ENCODE measurements at places on chromosomes 4 and X.
A peak's percentile ranks its signal among the peaks of the same experiment; 100 is the strongest.

DNA sequence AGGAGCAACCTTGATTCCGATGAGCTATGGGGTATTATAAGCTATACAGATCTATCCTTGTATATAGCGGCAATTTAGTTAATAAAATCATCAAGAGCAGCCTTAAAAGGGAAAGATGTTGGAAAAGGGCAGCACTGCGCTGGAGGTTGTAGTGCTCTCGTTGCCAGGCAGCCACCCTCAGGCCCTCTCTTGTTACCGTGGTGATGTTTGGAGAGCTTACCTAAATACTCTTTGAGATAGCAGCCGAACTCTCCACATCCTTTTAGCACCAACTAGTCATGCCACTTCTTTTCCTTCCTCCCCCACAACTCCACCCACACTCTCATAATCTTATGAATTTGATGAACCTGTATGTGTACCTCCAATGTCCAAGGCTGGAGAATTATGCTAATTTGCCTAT lies 3.8 kb upstream of the RADX start:
- DNase-seq, result no peak

GRCh38 chr4:141570290-141570689 lies 66.1 kb upstream of the IL15 start:
- DNase-seq, result no peak

DNA sequence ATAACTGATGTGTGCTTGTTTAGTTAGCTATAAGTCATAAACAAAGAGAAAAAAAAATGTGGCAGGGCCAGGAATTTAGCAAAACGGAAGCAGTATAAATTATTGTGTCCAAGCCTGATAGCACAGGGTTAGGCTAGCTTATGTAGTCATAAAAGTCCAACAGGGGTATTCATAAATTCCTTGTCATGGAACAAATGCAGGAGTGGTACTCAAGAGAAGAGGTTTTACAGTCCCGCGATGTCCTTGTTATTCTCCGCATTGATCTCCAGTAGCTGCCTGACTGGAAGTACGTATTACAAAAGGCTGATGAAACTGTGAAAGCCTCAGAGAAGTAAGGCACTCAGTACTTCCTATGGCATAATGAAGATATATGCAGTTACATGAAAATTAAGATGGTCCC lies 336.9 kb upstream of the TRAM1L1 start:
- no peak for DNase-seq

GRCh38 chrX:128769495-128769894 lies 717.3 kb upstream of the ACTRT1 start:
- no peak for DNase-seq

- DNase-seq, result no peak
These were observed 13.4 kb upstream of the COL25A1 start for GRCh38 chr4:109315818-109316217.

DNA sequence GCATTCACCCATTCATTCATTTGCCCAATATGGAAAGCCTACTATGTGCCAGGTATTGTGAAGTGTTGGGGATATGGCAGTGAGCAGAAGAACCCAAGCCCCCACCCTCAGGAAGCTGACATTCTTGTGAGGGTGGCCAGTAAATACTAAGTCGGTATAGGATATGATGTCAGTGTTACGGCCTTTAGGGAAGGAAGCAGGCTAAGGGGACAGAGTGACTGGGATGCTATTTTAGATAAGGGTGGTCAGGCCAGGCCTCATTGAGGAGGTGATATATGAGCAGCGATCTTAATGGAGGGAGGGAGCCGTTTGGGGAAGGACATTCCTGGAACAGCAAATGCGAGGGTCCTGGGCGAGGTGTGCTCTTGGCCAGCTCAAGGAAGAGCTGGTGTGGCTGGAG lies 2.0 kb downstream of the ATP6AP1 start:
- no peak for DNase-seq

- DNase-seq, result no peak
These were observed 41.9 kb upstream of the FRAS1 start for GRCh38 chr4:78014889-78015886.

DNA sequence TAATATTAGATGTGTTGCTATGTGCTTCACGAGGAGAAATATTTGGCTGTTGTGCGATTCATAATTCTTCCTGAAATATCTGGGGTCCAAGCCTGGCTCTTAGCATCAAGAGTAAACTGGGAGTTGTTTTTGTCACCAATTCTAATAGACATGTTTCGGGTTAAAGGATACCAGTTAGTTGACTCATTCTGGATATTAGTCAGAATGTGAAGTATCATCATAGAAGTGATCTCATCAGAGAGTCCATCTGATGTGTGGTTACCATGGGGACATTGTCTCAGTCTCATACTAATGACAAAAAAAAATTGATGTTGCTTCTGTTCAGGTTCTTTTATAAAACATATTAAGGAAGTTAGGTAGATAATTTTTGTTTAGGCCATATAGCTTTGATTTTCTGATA lies 57.2 kb upstream of the MTMR1 start:
- DNase-seq, result no peak

- DNase-seq, result no peak
These were observed 30.7 kb downstream of the MOSPD2 start for GRCh38 chrX:14903891-14904290.

DNA sequence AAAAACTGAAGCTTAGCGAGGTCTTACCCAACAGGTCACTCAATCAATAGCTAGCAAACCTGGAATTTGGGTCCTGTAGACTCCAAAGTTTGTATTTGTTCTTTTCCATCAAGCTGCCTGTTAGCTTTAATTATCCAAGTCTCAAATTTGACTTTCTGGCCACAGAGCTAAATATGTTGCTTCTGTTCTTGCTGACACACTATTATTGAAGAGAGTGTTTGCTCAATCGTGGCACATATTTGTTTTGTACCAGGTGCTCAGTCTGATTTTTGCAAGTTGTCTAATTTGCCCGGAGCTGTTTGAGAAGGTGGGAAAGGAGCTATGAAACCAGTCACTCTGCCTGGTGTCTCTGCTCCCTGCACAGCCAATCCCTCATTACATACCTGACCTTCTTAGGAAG lies 41.7 kb upstream of the FRMD7 start:
- no peak for DNase-seq

- no peak for DNase-seq
These were observed 78.7 kb downstream of the SUPT20HL2 start for GRCh38 chrX:24235084-24235710.

GRCh38 chr4:89177807-89178206 lies 66.5 kb downstream of the TIGD2 start:
- no peak for DNase-seq

DNA sequence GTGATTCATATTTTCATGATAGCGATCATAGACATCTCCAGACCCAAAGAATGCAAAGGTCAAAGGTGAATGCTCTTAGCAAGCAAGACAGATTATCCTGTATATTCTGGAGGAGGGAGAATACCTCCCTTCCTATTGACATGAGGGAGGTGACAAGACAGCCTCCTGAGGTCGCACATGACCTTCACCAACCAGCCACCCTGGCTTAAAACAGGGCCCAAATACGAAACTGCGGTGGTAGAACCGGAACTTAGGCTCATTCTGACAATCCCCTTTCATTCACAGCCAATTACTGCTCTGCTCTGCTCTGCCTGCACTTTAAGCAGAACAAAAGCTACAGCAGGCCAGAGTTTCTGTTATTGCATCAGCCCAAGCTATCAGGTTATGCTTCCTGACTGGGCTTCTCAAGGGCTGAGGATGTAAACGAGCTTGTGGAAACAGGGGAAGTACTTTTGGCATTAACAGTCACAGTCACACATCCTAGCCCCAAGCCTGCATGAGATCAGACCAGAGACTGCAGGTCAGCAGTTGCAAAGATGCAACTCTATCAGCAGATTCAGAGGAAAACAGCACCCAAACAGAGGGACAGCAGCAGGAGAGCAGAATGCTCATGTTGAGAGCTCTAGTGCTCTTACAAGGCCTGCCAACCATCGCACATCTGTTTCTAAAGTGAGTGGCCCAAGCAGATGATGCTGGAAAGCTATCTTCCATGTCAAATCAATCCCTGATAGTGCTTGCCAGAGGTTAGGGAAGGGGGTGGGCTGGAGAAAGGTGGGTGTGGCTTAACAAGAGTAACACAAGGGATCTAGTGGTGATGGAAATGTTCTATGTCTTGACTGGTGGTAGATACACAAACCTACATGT lies 51.3 kb upstream of the MAP3K15 start:
- DNase-seq, result no peak

GRCh38 chr4:116665716-116666115 lies 419.7 kb downstream of the TRAM1L1 start:
- no peak for DNase-seq

- DNase-seq, result no peak
These were observed 479.5 kb downstream of the EPHA5 start for GRCh38 chr4:65190780-65191179.

GRCh38 chr4:154911097-154911496 lies 130.0 kb downstream of the RBM46 start:
- DNase-seq, result no peak

- no peak for DNase-seq
These were observed 214.1 kb upstream of the ATP6AP2 start for GRCh38 chrX:40366661-40367060.

DNA sequence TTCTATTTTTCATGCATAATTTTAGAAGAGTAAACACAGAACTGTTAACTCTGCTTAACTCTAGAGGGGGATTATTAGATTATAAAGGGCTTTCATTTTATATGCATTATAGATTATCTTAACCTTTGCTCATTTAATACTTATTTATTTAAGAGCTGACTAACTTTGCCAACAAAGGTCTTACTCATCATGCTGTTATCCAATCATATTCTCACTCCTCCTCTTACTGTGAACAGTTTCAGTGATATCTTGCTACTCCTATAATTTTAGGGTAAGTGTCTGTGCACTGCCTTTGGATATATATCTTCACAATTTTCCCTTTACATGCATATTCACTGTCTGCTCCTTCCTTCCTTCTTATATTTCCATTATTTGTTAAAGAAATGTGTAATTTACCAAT lies 1814.9 kb downstream of the STIM2 start:
- DNase-seq, result no peak

- DNase-seq, result no peak
These were observed 1.1 kb upstream of the CCNQ start for GRCh38 chrX:153600032-153600373.

- peak; percentile 80 for DNase-seq
These were observed 340.8 kb downstream of the ADGRL3 start for GRCh38 chr4:61540944-61541343.

DNA sequence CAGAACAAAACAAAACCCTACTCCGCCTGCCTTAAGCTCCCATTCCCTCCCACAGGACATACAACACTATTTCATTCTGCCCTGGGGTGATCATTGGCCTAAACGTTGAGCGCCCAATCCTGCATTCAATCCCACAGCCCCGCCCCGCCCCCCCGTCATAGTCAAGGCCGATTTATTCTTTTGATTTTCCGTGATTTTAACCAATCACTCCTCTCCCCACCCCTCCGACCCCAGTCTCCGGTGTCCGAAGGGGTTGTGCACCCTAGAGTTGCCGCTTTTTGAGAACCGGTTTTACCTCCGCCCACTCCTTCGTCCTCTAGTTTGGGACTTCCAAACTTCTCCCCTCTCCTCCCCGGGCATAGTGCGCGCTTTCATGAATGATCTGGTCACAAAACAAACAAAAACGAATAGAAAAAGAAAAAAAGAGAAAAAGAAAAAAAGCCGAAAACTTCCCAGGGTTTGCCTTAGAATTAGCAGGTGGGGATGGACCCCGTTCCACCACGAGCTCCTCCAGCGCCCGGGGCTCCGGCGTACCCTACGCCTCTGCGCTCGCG lies 446 bp upstream of the UBE2A start:
- DNase-seq, result no peak

DNA sequence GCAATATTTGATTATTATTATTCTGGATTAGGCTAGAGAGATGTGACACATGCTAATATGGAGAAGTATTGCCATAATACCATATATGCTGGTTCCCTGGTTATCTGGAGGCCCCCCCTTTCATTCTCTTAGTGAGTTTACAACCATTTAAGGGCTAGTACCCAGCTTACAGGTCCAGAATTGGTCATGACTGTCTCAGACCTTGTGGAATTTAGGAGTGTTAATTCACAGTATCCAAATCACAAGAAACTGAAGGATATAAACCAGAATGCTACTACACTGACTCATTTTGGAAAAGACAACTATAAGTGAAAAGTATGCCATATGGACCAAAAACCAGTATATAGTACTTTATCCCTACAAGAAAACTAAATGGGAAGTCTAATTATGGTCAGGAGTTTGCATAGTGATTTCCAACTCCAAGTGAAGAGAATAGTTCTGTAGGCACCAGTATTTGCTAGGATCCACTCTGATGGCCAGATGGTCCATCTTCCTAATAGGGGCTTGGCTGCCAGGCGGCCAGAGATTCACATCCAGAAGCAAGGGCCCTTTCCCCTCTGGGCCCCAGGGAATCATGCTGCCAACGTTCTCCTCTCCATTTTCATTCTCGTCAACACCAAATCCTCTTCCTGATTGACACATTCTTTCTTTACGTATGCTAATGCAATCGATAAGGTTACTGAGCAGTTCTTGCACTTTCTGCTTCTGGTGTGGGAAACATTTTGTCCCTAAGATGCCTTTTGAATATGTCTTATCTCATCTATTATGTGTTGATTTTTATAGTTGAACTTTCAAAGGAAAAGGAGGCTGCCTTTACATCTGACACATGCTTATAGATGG lies 123.6 kb downstream of the SHROOM3 start:
- no peak for DNase-seq

- DNase-seq, result no peak
These were observed 60.5 kb upstream of the PGRMC2 start for GRCh38 chr4:128347930-128348660.

GRCh38 chr4:54837576-54838140 lies 179.9 kb downstream of the KIT start:
- no peak for DNase-seq

- DNase-seq, result no peak
These were observed 5.2 kb downstream of the CDK16 start for GRCh38 chrX:47223476-47224250.

DNA sequence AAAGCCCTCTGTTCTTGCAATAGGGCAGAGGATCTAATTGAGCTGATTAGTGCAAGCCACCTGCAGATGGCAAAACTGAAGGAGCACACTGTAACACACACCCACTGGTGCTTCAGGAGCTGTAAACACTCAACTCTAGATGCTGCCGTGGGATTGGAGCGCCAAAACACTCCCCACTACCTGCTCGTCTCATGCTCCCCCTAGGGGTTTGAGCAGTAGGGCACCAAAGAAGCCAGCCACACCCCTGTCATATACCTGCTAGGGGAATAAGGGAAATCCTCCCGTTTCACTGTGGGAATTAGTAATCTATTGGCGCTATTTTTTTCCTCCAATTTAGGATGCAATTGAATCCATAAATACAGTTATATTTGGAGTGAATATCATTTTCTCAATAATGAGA lies 360.2 kb downstream of the GLUD2 start:
- DNase-seq, result no peak

Measured in left colon (tissue), 2 donors.